ENCODE measurements at places on chromosomes 3 and 15.

DNA sequence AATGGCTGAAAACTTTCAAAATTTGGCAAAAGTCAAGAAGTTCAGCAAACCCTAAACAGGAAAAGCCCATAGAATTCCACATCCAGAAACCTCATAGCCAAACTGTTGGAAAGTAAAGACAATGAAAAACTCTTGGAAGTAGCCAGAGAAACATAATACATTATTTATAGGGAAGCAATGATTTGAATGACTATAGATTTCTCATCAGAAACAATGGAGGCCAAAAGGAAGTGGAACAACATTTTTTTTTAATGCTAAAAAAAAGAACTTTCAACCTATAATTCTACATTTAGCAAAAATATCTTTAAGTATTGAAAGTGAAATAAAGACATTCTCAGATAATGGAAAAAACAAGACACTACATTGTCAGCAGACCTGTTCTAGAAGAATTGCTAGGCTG lies 30.2 kb downstream of the ALPK3 start:
- DNase-seq = no peak

DNA sequence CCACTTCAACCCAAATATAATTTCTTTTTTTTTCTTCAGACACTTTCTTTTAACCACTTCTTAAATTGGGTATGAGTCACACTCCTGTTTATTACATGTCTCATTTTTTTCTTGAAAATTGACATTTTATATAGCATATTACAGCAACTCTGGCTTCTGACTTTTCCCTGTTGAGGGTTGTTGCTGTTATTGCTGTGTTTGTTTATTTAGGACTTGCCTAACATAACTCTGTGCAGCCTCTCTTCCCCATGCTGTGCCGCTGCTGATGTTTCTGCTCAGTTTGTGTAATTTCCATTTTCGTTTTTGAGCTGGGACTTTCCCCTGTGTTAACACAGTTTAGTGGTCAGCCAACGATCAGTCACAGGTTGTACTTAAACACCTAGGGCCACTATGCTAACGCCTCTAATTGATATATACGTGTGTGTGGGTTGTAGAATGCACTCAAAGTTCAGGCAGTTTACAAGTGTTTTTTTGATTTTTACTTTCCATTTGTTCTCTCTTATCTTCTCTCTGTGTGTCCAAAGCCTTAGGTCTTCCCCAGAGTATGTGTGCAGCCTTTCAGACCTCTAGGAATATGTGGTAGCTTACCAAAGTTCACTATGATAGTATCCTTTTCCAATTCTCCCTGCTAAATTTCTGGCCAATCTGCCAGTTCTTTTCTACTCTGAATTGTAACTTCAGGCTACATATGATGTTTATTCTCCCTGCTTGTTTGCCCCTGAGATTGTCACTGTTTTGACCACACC lies 337.2 kb downstream of the ZBTB20 start:
- DNase-seq = no peak

DNA sequence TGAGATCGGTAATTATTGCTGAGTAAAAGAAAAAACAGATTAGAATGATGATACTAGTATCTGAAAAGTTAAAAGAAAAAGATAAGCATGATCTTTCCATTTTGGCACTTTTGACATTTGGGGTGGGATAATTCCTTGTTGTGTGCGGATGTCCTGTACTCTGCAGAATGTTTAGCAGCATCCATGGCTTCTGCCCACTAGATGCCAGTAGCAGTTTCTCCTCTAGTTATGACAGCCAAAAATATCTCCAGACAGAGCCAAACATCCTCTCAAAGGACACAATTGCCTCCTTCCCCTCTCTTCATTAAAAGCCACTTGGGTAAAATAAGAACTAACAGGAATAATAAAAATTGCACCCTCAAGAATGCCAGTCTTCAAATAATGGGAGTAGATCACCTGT lies 468.8 kb upstream of the GRM7 start:
- DNase-seq = no peak

DNA sequence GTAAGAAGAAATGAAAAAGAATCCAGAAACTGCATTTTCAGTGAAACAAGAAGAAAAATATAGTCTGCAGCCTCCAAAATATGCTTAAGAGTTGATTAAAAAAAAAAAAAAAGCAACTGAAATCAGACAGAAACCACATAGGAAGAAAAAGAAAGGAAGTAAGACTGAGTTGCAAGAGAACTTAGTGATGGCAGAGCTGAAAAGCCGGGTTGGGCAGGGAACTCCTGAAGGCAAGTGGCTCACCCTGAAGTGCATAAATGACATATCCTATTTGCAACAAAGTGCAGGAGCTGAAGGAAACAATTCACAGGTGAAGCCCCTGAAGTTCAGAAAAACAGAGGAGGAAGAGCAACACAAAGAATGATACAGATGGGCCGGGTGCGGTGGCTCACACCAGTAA lies 108.8 kb upstream of the SLC25A36 start:
- no peak for DNase-seq

DNA sequence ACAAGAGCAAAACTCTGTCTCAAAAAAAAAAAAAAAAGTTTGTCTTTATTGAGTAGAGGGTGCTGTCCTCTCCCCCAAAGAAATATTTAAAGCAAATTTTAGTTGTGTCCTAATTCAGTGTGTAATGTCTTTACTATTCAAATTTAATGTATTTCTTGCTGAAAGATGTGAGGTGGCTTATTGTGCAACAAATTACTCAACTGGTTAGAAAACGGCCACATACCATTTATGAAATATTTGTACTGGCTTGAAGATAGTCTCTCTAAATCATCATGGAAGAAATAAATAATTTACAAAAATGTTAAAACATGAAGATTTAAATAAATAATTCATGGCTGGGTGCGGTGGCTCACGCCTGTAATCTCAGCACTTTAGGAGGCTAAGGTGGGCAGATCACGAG lies 63.0 kb downstream of the SLTM start:
- DNase-seq = no peak

DNA sequence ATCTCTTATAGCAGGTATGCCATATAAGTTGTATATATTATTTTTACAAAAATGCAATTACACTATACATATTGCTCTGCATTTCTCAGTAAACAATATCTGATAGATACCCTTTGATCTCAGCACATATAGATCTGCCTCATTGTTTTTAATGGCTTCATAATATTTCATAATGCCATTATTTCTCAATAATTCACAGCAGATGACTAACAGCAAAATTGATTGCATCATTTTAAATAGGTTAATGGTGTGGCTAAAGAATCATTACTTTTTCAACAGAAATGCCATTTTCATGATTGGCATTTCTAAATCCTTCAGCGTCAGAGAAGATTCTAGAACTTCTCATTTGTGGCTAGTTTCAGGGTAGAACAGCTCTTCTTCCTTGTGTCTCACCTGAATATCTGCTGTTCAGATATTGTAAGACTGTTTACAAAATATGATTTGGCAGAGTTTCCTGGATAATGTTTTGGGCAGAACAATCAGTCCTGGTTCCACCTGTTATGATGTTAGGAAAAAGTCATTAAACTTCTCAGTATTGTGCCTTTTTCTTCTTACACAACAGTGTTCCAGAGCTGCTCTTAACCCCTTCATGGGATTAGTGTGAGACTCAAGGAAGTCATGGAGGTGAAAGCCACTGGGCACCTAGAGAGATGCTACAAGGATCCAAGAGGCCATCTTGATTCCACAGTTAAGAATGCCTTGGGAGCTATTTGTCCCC lies 397.6 kb upstream of the THBS1 start:
- DNase-seq = no peak

- no peak for DNase-seq
Measured at GRCh38 chr3:127546554-127546953, 44.0 kb downstream of the TPRA1 start.

- DNase-seq = no peak
Measured at GRCh38 chr3:72694398-72694797, 153.8 kb downstream of the SHQ1 start.

- DNase-seq = no peak
Measured at GRCh38 chr3:50286322-50287227, 5.7 kb downstream of the IFRD2 start.

GRCh38 chr15:51756482-51756881 lies 5.1 kb downstream of the TMOD2 start:
- no peak for DNase-seq

DNA sequence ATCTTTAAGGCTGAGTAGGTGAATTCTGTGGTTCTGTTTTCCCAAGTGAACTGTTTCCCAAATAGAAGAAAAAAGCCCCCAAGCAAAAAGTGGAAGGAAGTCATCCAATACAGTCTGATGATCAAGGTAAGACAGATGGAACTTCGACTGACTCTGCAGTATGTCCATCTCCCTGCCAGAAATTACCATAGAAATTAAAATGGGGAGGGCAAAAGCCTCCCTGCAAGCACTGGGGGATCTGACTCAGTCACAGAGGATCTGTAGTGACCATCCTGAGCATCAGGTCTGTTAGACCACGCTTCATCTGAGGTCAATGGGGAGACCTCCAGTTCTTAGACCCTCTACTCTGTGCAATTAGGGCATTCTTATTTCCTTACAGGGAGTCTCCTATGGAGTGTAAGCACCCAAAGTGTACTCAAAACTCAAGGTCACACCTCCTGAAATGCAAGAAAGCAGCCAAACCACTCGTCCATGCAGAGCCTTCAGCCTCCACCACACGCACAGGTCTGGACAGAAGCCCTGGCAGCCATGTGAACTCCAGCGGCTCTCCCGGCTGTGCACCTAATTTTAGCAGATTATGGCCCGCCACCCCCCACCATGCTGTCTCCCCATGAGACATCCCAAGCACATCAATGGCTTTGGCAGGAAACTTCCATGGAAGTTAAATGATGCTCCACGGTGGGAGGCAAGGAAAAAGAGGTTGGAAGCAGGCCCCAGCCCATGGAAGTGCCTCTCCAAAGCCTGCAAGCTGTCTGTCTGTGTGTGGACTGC lies 348.7 kb downstream of the NTRK3 start:
- DNase-seq = no peak

DNA sequence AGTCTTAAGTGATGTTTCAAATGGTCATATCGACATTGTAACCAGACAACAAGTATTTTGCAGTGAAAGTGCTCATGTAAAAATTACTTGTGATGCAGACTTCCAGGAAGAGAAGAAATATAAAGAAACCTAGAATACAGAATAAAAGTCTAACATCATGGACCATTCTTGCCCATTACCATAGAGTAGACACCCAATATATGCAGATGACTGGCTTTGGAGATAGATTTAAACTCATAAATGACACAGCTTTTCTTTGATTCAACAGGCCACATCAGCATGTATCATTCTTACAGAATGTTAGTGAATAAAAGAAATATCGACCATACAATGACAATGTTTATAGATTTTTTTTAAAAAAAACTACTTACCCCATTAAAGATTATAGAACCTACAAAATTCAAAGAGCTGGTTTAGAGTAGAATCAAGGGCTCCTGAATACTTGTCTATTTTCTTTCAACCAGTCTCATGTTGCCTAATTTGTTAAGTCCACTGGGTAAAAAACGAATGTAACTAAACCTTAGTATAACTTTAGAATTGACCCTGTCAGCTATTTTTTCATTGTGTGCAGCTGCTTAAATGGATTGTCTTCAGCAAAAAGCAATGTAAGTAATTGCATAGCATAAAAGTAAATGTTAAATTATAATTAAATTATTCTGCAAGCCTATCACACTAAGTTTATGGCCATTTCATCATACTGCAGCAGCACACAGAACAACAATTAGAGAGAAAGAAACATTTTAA lies 268.7 kb upstream of the AGTR1 start:
- DNase-seq = no peak

DNA sequence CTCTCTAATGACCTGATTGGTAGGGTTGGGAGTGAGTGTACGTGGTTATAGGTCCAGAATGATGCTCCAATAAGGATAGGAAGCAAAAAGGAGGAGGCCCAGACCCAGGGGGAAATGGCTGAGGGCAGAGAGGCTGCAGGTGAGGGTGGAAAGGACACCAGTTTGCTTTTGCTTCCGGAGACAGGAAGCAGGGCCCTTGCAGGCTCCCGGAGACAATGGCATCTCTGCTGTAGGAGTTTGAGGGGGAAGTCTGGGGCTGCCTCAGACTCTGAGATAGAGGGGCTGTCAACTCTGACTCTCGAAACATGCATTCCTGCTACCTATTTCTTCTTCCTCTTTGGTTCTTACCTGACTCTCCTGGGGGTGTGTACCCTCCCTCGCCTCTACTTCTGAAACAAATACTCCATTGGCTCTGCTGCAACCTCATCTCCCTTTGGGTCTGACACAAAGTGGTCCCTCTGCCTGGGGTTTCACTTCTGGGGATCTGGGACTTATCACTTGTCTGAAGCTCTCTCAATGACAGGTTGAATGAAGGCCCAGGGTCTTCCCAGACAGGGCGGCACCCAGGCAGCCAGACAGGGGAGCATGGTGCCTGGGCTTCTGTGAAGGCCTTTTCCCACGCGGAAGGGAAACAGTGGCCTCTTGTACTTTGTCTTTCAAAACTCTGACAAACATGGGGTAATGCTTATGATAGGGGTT lies 61.5 kb downstream of the CHRD start:
- DNase-seq = no peak

DNA sequence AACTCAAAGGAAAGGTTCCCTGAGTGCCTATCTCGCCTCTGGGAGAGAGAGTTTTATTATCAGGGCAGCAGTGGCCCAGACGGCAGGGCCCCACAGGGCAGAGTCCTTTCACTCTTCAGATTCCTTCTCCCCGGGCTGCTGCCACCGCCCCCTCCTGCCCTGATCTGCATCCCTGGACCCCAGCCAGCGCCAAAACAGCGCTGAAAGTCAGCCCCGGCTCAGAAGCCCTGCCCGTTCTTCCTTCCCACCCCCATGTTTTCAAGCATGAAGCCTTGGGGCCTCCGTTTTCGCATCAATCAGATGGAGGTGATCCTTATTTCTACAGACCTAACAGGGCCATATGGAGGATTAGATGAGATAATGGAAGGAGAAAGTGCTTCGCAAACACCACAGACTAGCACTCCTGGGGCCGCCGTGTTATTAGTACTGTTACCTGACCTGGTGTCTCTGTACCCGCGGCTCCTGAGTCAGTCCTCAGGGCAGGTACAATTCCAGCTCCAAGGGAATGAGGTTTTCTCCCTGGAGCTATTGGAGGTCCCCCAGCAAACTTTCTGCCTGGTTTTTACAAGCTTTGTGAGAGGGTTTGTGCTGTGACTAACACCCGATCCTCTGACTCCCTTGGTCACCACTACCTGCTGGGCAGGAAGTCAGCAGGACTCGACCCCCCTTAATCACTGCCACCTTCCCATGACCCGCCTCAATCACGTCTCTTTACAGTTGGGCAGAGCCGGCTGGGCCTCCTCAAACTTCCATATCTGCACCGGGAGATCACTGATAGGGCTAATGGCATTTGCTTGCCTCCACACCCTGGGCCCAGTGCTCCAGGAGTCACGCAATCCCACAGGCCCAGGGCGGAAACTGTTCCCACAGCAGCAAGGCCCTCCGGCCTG lies 39.5 kb upstream of the TSEN2 start:
- no peak for DNase-seq

DNA sequence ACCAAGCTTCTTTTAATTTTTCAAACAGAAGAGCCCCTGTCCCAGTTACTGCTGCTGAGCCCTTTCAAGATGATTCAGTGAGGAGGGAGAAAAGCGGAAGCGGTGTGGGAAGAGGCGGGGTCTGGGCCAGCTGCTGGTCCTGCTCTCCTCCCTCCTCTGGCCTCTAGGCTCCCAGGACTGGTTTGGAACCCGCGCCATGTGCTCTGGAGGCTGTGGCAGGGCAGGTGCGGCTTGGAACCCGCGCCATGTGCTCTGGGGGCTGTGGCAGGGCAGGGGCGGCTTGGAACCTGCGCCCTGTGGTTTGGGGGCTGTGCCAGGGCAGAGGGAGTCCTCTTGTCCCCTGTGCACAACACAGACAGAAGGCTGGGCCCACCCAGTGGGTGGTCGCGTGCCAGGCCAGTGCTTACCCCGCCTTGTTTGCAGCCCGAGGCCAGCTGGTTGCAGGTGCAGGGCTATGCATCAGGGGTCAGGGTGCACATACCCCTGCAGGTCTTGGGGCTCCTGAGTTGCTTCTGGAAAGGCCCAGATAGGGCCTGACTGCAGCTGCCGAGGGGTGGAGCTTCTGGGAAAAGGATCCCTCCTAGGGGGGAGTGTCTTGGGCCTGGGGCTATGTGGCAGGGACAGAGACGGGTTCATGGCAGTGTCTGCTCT lies 12.2 kb downstream of the ALG1L2 start:
- no peak for DNase-seq

All from activated CD4-positive, alpha-beta T cell treated with anti-CD3 and anti-CD28 coated beads, Interleukin-2, amount 50 U/mL, for 1 hour (primary cell).